Stimulated activated CD8-positive, alpha-beta memory T cell treated with anti-CD3 and anti-CD28 coated beads, Interleukin-7, amount 100 ng/mL, for 1 hour (primary cell): ENCODE measurements at places on chromosomes 2 and 18.

- DNase-seq = no peak
These were observed 59.3 kb downstream of the CD8B2 start for GRCh38 chr2:106546391-106546990.

- DNase-seq = no peak
These were observed 972 bp downstream of the RSAD2 start for GRCh38 chr2:6878549-6878948.

- DNase-seq = no peak
These were observed 710.4 kb upstream of the PIK3C3 start for GRCh38 chr18:41244591-41245037.

- DNase-seq = no peak
These were observed 260.0 kb downstream of the GULP1 start for GRCh38 chr2:188551671-188552070.

DNA sequence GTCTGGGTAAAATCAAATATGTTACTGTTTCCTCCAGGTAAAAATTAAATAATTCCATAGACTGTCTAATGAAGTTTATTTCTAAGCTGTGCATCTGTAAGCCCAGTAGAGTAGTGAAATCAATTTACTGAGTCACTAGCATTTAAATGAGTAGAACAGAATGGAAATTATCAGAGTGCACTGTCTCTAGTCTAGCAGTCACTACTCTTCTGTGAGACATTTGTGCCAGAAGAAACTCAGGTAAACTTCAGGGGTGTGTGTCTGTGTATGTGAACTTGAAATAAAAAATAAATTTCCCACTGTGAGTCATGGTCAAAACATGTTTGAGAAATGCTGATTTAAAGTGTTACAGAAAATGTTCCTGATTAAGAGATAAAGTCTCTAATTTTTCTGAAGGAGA, 146.4 kb downstream of the RIF1 start:
- no peak for DNase-seq

- DNase-seq = no peak
These were observed 215.4 kb downstream of the CMPK2 start for GRCh38 chr2:6650311-6650710.

- no peak for DNase-seq
These were observed at the start of gene ASIC4 for GRCh38 chr2:219514196-219514761. ASIC4 (plus strand) TSS chr2:219514482; CDS start chr2:219514725, 243 bp downstream.

- DNase-seq = no peak
These were observed 427.5 kb upstream of the TRIB2 start for GRCh38 chr2:12289120-12289802.

DNA sequence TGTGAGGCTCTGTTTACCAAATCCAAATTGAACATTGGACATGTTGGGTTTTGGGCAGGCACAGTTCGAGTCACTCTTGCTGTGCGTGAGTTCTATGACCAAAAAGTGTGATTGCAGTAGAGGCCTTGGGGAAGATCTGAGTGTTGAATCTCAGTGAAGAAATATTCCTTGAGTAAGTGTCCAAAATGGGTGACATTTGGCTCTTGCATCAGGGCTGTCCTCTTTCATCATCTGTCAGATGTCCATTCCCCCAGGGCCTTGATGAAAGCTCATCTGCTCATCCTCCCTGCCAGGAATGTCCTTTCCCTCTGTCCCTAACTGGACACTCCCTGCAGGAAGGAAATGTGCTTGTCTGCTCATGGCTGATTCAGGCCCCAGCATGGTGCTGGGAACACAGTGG, 6.4 kb upstream of the SFTPB start:
- no peak for DNase-seq

GRCh38 chr2:24493713-24494112, 2.7 kb downstream of the NCOA1 start:
- DNase-seq = no peak

GRCh38 chr2:222320436-222321395, 21.9 kb upstream of the PAX3 start:
- no peak for DNase-seq

- no peak for DNase-seq
These were observed 74.1 kb upstream of the KLHL14 start for GRCh38 chr18:32846896-32847295.

DNA sequence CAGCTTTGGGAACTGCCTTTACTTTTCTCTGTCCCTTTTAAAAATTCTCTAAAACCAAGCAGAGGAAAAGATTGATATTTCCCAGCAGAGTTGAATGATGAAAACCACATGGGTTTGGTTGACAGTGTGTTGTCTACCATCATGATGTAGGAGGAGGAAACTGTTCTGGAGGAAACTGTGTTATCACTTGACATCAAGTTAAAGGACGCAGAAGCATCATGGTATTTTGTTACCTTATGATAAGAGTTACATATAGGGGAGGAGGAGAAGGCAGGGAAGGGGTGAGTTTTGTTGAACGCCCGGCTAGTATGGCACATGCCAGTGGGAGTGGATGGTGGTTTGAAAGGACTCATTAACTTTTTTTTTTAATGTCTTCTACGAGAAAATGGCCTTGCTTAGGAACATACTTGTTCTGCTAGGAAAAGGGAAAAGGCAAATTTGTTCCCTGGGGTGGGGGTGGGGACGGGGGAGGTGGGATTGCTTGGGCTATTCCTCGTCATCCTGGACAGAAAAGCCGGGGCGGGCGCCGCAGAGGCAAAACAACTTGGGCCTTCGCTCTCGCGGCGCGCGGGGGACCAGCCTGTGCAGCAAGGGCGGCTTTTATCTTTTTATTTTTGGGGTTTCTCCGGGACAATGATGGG, 766 bp downstream of the TMEM17 start:
- no peak for DNase-seq

DNA sequence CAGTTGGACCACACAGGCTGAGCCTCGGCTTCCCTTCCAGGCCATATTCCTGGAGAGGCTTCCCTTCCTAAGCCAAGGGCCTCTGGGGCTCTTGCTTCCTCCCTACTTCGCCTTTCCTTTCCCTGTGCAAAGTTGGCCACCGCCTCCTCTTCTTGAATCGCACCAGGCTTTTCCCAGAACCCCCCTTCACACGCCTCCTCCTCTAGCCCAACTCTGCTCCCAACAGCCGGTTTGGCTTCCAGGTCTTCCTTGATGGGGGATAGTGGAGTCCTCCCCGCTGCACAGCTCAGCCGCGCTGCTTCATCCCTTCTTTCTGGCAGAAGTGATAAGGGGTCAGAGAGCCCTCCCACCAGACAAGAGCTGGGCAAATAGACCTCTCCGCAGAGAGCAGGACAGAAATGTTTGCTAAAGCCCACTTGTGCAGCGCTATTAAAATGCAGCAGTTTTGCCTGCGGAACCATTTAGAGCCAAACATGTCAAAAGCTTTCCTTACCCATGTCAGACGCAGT, 56.4 kb downstream of the SNORC start:
- DNase-seq = no peak

DNA sequence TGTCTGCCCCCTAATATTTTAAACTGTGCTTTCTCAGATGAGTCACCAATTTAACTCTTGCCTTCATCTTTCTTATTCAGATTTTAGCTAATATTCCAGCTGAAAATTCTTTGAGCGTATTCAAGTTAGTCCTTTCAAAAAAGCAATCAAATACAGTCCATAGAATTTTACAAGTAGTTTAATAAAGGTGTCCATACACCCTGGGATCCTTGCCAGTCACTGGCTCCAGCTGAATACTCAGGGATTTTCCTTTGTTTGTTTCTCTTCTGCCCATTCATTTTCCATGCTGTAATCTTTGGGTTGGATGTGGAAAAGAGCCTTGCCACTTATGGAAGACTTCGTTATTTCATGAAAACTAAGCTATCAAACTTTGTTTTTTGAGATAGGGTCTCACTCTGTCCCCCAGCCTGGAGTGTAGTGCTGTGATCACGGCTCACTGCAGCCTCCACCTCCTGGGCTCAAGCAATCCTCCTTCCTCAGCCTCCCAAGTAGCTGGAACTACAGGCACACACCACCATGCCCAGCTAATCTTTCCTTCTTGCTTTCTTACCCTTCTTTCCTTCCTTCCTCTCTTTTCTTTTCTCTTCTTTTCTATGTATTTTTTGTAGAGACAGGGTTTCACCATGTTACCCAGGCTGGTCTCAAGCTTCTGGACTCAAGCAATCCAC, 34.0 kb downstream of the VSNL1 start:
- DNase-seq = no peak

DNA sequence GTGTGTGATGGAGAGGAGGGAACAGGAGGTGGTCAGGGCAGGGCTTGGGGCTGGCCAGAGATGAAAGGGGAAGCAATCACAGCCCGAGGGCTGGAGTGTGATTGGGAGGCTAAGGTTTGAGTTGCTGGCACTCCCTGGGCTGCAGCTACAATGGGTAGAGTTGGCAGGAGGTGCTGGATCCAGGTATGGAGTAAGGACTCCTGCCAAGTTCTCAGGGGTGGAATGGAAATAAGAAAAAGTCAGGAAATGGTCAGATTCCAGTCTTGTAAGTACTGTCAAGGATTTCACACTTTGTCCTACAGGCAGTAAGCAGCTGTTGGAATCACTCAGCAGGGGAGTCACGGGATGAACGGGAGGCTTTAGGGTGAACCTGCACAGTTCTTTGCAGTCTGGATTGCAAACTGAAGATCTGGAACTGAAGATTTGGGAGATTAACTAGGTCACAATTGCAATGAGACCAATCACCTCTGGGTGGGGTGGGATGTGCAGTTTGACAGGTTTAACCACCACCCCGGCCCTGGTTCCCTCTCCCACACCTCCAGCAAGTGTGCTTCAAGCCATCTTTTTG, 10.9 kb upstream of the INPP5D start:
- no peak for DNase-seq

DNA sequence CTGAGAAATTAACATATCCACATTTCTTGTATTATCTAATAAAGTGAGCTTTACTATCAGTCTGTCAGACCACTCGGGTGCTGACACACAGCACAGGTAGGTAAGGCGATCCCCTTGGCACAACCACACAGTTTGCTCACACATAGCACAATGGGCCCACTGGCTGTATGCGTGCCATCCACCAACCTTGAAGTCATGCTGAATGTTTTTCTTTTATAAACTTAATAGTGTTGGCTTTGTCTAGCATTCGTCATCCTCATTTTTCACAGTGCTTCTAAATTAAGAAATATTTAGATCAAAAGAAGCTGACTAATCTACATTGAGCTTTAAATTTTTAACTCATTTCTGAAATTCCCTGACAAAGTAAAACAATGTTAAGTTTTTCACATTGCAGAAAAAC, 50.0 kb upstream of the PAPOLG start:
- DNase-seq = no peak

DNA sequence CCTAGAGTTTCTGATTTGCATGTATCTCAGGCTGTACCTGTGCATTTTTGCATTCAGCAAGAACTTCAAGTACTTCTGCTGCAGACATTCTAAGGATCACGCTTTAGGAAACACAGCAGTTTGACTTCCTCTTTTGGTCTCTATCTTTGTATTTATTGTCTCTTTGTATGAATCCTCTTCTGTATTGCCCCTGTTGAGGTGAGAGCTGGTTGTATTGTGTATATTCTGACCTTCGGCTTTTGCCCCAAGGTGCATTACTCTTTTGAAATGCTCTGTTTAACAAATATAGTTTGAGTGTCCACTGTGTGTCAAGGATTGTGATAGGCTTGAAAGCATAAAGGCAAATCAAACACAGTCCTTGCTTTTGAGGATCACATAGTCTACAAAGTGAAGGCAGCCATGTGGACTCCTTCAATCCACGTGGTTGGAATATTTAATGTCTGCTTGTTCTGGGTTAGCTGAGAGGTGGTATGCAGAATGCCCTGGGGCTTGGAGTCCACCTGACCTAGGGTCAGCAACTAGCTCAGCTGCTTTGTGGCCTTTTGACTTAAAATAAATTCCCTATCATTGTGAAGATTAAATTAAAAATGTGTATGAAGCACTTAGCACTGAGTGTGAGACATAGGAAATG, 108.1 kb downstream of the LYPD6 start:
- no peak for DNase-seq

- DNase-seq = no peak
These were observed 99.5 kb upstream of the RNF152 start for GRCh38 chr18:61992285-61992684.

DNA sequence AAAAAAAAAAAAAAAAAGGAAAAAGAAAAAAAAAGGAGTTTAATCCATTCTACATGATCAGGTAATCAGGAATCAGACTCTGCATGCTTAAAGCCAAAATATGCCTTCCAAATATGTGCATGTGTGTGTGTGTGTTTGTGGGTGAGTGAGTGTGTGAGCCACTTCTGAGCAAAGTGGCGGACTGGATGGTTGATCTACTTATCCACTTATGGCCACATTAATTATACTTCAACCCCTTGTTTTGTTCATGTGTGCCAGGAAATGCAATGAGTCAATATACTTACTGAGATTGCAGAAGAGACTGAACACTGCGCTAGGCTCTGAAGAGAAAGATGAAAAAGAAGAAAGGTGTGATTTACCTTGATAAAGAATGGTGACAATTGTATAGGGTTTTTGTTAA, 586.5 kb upstream of the NXPH2 start:
- no peak for DNase-seq

DNA sequence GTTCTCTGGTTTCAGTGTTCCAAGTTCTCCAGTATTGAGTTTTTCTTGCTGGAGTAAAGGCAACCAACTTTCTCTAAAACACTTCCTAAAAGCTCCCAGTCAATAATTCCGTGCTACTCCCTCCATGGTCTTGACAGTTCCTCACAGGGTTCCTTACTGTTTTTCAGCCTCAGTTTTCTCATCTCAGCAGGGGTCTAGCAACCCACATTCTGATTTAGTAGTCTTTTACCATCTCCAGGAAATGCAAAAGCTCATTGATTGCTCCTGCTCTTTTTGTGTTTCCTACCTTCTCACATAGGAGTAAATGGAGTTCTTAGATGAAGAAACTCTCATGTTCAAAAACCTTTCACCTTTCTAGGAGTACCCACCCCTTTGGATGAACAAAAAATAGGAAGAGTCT, 978.8 kb upstream of the POU3F3 start:
- no peak for DNase-seq

- no peak for DNase-seq
These were observed 237.5 kb downstream of the LDLRAD4 start for GRCh38 chr18:13455960-13456481.

GRCh38 chr2:200795028-200795440, 16.7 kb upstream of the BZW1 start:
- no peak for DNase-seq

DNA sequence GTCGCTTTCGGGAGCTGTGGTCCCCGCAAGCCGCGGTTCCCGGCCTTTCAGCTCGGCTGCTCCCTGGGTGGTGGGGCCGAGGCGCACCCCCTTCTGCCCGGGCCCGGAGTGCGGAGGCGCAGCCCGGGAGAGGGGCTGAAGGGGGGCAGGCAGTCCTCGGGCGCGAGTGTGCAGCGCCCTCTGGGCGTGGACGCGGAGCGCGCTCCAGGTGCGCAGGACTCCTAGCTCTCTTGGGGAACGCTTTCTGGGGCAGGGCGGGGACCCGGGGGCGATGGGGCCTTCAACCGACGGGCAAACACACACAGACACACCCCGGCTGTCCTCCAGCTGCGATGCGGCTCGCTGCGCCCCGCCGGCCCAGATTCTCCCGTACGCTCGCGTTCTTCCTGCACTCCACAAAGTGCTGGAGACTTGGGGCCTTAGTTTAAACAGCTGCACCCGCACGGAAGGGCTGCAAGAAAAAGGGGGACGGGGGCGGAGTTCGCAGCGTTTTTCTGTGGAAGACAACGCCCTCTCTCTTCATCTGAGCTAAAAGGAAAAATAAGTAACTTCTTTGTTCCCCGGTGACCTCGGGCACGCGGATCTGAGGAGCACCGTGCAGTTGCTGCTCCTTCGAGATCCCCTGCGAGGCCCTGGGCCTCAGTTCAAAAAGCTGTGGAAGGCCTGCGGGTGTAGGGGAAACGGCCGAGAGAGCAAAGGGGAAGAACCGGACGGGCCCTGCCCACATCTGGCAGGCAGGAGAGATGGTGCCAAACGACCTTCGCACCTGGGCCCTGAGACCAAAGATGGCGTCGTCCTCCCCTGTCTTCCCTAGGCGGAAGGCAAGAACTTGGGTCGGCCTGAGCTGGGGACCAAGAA, 593 bp upstream of the SDC1 start:
- no peak for DNase-seq
